Frontal cortex (tissue), 4 donors: ENCODE measurements at places on chromosomes 5 and 9. TPM values are rescaled to one million over a fixed set of nuclear protein-coding genes. Genes with fewer than 3 reads are reported as not detected.

DNA sequence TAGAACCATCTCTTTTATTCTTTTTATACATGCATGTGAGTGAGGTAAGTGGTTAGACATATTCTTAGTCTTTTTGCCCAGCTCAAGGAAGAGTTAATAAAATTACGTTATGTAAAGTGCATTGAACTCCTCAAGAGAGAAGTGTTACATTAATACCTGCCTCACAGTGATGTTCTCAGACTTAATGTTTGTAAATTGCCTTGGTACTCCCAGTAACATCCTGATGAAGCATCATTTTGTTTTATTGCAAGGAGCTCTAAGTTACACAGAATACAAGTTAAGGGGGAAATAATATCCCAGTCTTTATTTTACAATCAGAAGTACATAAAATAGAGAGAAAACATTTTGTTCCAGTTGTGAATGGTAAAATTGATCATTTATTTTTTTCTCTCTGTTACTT is 89.5 kb upstream of the ARRDC3 start:
- DNase-seq: no peak

Gene PCDHGB7
- 10.6 TPM for total RNA-seq

Gene ZBED3
- total RNA-seq: 1.6 TPM

DNA sequence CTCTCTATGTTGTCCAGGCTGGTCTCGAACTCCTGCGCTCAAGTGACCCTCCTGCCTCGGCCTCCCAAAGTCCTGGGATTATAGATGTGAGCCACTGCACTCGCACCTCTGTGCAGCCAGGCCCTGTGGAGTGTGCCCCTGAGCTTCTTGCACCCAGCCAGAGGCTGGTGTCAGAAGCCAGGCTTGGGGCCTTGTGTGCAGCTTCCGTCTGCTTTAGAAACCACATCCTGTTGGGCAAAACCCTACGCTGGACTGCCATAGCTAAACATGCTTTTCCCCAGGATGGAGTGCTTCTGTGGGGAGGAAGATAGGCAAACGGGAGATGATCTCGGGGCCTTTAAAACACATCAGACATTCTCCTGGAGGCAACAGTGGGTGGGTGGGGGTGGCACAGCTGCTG is 40.1 kb downstream of the PRRT1B start:
- DNase-seq: no peak

Gene MTMR12
- total RNA-seq: 16.7 TPM

DNA sequence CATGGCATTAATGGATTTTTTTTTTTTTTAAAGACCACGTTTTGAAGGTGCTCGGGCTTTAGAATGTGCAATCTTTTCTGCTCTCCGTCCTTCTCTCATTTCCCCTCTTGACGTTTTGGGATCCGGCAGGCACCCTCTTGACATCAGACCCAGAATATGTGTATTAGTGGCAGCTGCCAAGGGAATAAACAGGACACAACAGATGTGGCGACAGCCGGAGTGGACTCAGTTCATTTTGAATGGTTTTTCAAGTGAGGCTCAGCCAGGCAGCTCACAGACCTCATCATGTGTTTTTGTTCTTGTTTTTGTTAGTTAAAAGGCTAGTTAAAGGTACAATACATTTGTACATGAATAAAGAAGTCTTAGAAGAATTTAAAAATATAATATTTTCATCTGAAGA is 365.0 kb upstream of the SEMA6A start:
- no peak for DNase-seq

- DNase-seq: no peak
Observed at GRCh38 chr9:20570756-20571155, 51.5 kb downstream of the MLLT3 start.

Gene HTR1A
- total RNA-seq: 20.4 TPM

DNA sequence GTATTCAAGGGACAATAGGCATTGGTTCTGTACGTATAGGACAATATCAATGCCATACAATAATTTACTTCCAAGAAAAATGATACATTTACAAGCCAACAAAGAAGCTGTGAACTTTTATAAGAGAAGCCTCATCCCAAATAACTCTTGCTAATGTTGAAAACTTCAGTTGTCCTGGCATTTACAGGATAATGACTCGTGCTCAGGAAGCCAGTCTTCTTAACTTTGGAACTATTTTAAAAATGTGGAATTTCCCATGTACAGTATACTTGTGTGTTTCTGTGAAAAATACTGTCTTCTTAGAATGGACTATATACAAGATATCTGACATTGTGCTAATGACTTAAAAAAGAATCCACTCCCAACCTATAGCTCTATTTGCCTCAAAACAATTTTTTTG is 1479.3 kb upstream of the CDH9 start:
- DNase-seq: no peak

Gene PTPRD
- 191 TPM for total RNA-seq

Gene PRR7
- total RNA-seq: 12.2 TPM

Gene LECT2
- total RNA-seq: not detected

Gene DPH7
- 21.6 TPM for total RNA-seq

Gene CBY3
- not detected for total RNA-seq

GRCh38 chr9:37281541-37281940 is 141.0 kb upstream of the GRHPR start:
- no peak for DNase-seq
